ENCODE measurements at places on chromosomes 12 and 14. TPM values are rescaled to one million over a fixed set of nuclear protein-coding genes. Genes with fewer than 3 reads are reported as not detected.

The DPF3 gene
- not detected for total RNA-seq

- DNase-seq, result no peak
Measured at GRCh38 chr12:6700646-6701051, at the start of gene PIANP. Gene PIANP (minus strand): TSS chr12:6700815. CDS start chr12:6698061, 2,754 bp downstream.

DNA sequence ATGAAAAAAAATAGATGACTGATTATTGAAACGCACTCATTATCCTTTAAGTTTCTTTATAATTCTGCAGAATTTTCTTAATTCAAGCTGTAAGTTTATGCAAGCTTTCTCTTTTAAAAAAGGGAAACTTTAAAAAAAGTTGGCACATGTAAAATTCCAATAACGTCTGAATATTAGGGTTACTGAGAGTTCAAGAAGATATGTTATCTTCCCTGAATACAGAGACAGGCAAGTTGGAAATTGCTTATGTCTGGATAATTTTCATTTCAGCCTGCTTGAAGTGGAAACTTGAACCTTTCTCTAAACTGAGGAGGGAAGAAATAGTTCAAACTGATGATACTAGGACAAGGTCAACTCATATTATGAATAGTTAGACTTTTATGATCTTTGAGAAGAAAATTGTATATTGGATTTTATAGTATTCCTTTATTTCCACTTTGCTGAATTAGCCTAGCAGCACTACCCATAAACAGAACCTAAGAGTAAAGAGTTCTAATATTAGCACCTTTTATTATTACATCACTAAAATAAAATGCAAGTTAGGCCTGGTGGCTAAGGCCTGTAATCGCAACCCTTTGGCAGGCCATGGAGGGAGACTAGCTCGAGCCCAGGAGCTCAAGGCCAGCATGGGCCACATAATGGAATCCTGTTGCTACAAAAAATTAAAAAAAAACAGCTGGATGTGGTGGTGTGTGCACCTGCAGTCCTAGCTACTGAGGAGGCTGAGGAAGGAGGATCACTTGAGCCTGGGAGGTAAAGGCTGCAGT, 288.0 kb downstream of the TRHDE start:
- DNase-seq, result no peak

GRCh38 chr12:54595471-54595870, 7.0 kb upstream of the PPP1R1A start:
- no peak for DNase-seq

- no peak for DNase-seq
Measured at GRCh38 chr14:29911810-29912209, 15.8 kb downstream of the PRKD1 start.

All from prostate gland (tissue), 2 donors.